Hematopoietic multipotent progenitor cell (in vitro differentiated cells): ENCODE measurements at places on chromosomes 12 and 14.
A peak's percentile ranks its signal among the peaks of the same experiment; 100 is the strongest.

DNA sequence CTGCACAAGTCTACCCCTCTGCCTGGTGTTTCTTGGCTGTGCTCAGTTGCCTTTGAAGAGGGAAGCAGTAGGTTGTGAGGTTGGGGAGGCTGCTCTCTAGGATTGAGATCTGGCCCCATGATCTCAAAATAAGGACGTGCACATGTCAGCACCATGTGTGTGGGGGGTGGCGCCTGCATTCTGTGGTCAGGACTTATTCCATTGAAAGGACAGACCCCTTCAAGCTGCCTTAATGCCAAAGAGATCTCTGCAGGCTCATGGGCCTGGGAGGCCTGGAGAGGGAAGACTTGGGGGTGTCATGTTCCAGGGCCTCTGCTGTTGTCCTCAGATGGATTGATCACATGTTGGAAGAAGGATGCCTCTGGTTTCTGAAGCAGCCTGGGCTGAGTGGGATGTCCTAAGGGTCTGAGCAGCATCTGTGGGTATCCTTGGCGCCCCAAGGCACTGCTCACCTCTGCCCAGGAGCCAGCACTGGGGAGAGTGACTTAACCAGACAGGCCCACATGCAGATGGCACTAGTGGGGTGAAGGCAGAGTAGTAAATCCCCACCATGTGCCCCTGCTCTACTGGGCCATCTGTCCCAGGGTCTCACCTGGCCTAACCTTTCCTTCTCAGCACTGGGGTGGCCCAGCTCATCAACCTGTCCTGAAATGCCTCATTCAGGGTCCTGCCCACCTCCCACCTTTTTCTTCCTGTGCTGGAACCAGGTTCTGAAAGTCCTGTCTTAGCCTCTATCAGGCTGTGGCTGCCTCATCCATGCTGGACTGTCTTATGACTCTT lies 118.9 kb downstream of the ADGRD1 start:
- DNase-seq, result no peak

- DNase-seq, result no peak
Observed at GRCh38 chr14:60175255-60175902, 10.2 kb upstream of the DHRS7 start.

DNA sequence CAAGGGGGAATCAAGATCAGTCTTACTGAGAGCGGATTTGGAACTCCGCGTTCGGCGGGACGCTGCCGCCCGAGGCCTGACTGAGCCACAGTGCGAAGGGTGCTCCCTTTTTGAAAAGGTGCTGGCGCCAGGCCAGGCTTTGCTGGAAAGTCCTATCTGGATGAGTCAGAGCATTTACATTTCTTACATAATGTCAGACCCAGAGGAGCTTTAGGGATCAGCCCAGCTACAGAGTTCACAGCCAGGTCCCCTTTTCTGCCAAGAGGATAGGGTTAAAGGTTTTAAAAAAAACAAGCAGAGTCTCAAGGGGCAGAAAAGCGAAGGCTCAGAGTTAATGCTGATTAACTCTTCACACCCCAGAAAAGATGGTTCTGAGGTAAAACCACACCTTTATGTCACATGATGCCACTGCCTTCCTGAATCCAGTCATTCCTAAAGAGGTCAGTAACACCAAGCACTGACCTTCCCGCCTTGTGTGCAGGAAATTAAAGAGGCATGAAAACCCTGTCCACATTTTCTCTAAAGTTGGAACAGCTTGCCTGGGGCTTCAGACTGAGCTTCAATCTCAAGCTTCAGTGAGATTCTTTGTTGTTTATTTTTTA lies 11.7 kb upstream of the FBXL14 start:
- peak; percentile 69 for DNase-seq

- peak; percentile 46 for DNase-seq
Observed at GRCh38 chr14:35286707-35287106, 5.5 kb upstream of the PSMA6 start.
